ENCODE measurements at places on chromosomes 12 and 14. TPM values are rescaled to one million over a fixed set of nuclear protein-coding genes. Genes with fewer than 3 reads are reported as not detected.
A peak's percentile ranks its signal among the peaks of the same experiment; 100 is the strongest.

GRCh38 chr12:54024127-54024526 lies 4.1 kb upstream of the HOXC6 start:
- DNase-seq, result no peak

DNA sequence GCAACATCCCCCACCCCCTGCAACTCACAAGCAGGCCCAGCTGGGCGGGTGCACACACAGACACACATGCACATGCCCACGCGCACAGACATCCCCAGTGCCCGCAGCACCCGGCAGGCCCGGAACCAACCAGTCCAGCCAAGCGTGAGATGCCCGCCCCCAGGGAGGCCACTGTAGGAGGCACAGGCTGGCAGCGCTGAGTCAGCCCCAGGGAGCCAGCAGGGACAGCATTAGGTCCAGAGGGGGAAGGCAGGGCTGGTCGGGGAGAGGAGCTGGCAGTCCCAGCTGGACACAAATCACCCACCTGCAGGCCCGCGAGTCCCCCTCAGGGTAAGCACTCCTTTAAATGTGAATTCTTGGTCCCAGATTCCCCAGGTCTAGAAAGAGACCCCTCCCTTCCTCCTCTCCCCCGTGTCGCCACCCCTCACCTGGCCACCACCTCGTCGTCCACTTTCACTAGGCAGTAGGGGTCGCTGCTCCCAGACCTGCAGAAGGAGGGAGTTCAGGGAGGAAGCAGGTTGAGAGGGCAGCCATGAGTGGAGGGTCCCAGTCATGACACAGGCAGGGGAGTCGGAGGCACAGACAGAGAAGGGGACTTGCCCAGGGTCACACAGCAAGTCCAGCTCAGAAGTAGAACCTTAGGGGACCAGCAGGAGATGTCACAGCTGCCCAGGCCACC lies 5.0 kb downstream of the RASAL1 start:
- no peak for DNase-seq

DNA sequence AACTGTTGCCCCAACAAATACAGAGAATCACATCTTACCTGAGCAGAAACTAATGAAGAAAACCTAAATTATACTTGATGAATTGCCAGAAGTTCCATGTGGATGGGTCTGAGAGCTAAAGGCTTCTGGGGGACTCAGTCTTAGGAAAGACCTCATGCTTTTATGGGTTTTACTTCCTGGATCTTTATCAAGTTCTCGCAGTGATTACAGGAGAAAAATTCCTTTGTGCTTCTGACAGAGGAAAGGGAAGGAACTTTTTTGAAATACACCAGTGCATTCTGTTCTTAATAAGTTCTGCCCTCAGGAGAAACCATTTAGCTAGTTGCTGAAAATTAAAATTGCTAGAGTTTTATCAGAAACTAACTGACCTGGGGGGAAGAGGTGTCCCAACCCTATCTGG lies 203.9 kb upstream of the KITLG start:
- peak; percentile 36 for DNase-seq

DNA sequence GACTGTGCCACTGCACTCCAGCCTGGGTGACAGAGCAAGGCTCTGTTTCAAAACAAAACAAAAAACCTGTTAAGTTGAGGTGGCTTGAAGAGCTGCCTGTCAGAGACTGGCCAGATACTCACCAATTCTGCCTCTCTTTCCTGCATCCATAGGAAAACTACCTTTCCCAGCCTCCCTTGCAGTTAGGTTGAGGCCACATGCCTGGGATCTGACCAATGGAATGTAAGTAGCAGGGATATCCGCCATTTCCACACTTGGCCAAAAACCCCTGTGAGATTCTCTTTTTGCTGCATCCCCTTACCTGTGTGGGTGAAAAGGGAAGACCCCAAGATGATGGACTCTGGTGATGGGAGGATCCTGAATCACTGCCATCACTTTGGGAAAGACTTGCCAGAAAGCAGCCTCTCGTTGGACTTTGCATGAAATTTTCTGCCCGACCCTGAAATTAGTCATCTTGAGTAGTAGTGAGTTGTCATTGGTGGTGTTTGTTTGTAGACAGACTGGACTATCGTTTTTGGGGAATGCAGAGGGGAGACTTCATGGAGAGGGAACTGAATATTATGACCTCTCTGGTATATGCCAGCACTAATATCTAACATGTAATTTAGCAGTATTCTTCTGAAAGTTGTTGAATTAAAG lies 14.0 kb downstream of the GPR68 start:
- DNase-seq, result no peak

- DNase-seq, result no peak
Measured at GRCh38 chr14:87772854-87773253, 220.1 kb downstream of the GALC start.

Gene KRT85
- total RNA-seq, result not detected

Gene IFT43
- 25.0 TPM for total RNA-seq

Gene ASCL4
- not detected for total RNA-seq

Measured in HT-29 (cell line).